ENCODE measurements at places on chromosomes 7 and 10.
A peak's percentile ranks its signal among the peaks of the same experiment; 100 is the strongest.

DNA sequence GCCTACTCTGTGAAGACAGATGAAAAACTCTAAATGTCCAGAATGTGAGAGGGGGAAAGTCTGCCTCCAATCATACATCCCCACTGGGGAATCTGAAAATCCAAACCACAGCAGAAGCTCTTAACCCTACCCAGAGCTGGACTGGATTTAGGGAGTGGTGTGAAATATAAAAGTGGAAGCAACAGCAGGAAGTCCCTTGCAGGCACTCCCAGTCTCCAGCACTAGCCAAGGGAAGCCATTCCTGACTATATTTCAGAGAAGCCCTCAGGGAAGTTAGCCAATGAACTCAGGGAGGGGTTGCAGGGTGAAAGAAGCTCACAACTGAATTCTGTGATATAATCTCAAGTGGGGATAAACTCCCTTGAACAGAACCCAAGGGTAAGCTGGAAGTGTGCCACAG lies 51.5 kb downstream of the CRPPA start:
- H3K36me3 ChIP-seq, result no peaks in the 10 kb centered on the region
- no peak overlapping the region for H3K4me3 ChIP-seq
- no peaks in the 10 kb centered on the region for H3K27me3 ChIP-seq
- no peak for DNase-seq
- no peaks in the 10 kb centered on the region for H3K4me1 ChIP-seq
- H3K27ac ChIP-seq, result no peak overlapping the region

GRCh38 chr10:129965425-129965808 lies 1.3 kb upstream of the EBF3 start:
- H3K36me3 ChIP-seq, result no peaks in the 10 kb centered on the region
- no peak overlapping the region for H3K4me3 ChIP-seq
- H3K27me3 ChIP-seq, result peaks cover 77% of the 10 kb centered on the region
- H3K4me1 ChIP-seq, result no peaks in the 10 kb centered on the region
- H3K27ac ChIP-seq, result no peak overlapping the region
- no peak for DNase-seq

- no peaks in the 10 kb centered on the region for H3K27me3 ChIP-seq
- H3K27ac ChIP-seq, result no peak overlapping the region
- DNase-seq, result peak; percentile 54
- no peaks in the 10 kb centered on the region for H3K36me3 ChIP-seq
- H3K4me1 ChIP-seq, result no peaks in the 10 kb centered on the region
Measured at GRCh38 chr10:6928586-6928985, 348.5 kb upstream of the PRKCQ start.

GRCh38 chr7:45089341-45089891 lies 647 bp upstream of the NACAD start:
- no peak overlapping the region for H3K27ac ChIP-seq
- no peaks in the 10 kb centered on the region for H3K4me1 ChIP-seq
- H3K4me3 ChIP-seq, result no peak overlapping the region
- no peaks in the 10 kb centered on the region for H3K27me3 ChIP-seq
- peak; percentile 90 for DNase-seq

DNA sequence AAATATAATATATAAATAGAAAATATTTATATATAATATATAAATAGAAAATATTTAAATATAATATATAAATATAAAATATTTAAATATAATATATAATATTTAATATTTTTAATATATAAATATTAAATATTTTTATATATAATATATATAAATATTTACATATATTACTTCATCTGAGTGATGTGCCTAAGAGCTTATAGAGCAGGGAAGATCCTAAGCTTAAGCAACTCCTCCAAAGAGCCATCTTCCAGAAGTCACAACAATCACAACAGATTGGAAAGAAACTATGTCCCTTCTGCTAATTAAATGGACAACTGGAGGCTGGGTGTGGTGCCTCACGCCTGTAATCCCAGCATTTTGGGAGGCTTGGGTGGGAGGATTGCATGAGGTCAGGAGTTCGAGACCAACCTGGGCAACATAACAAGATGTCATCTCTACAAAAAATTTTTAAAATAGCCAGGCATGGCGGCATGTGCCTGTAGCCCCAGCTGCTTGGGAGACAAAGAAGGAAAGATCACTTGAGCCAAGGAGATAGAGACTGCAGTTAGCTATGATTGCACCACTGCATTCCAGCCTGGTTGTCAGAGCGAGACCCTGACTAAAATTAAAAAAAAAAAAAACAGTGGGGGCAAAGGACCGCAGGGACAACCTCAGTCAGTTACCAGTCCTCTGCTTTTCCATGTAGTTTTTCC lies 198.7 kb downstream of the SKIDA1 start:
- H3K27ac ChIP-seq, result no peak overlapping the region
- no peaks in the 10 kb centered on the region for H3K27me3 ChIP-seq
- peaks cover 2% of the 10 kb centered on the region for H3K4me1 ChIP-seq
- DNase-seq, result no peak
- H3K36me3 ChIP-seq, result no peaks in the 10 kb centered on the region

DNA sequence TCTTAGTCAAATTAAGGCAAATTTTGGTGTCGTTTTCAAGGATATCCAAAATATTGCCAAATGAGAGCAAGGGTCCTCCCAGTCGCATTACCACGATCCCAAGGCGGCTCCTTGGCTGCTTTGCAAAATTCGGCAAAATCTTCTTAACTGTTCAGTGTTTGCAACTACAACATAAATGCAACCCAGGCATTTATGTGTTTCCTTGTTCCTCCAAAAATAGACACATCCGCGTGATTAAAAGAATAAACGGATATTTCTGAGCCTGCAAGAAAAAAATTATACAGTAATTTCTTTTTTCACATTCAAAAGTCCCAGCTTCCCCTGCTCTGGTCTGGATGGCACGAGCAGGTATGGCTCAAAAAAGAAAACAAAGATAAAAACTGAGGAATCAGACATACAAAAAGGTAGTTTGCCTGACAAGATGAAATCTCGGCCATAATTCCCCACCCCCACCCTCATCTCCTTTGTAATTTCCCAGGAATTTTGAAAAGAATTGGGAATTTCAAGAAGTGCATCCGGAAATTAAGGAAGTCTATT lies 6.0 kb downstream of the SKIDA1 start:
- DNase-seq, result no peak
- H3K27me3 ChIP-seq, result no peaks in the 10 kb centered on the region
- H3K4me1 ChIP-seq, result peaks cover 15% of the 10 kb centered on the region
- H3K4me3 ChIP-seq, result no peak overlapping the region

Data from mesendoderm (in vitro differentiated cells).